ENCODE measurements at places on chromosomes 4 and X. TPM values are rescaled to one million over a fixed set of nuclear protein-coding genes. Genes with fewer than 3 reads are reported as not detected.

DNA sequence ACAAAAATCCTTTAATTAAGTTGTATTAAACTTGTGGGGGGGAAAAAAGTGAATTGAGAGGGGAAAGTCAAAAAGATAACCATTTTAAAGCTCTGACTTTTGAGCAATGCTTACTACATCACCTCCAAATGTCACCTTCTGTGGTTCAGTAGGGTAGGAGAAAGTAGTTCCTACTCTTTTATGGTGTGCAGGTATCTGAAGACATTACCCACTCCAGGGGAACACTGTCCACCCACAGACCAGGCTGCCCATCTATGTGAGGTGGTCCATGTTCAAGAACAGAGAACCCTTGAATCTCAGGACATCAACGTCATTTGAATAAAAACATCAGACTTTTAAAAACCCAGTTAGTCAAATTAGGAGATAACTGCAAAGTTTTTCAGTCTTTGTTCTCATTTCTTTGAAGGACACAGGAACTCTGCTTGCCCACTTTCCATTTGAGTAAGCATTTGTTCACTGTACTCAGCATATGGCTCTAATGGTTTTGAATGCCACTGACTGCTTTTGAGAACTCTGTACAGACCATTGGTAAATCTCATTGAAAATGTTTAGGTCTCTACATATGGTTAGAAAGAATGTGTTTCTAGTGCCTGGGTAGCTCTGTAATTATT is 18.4 kb downstream of the NMU start:
- H3K36me3 ChIP-seq: no peaks in the 10 kb centered on the region
- no peak overlapping the region for H3K27ac ChIP-seq
- peaks cover 8% of the 10 kb centered on the region for H3K27me3 ChIP-seq
- no peak for DNase-seq

- H3K27me3 ChIP-seq: no peaks in the 10 kb centered on the region
- no peak overlapping the region for H3K27ac ChIP-seq
- no peak overlapping the region for H3K4me3 ChIP-seq
- DNase-seq: no peak
Observed at GRCh38 chrX:50386520-50386919, 84.1 kb downstream of the DGKK start.

The ELK1 gene
- total RNA-seq: 57.4 TPM

The ASMT gene
- 1.2 TPM for total RNA-seq

- peak overlapping the region; percentile 78 for H3K27ac ChIP-seq
- peak; percentile 49 for DNase-seq
- H3K27me3 ChIP-seq: peaks cover 4% of the 10 kb centered on the region
- no peaks in the 10 kb centered on the region for H3K36me3 ChIP-seq
- H3K4me1 ChIP-seq: peaks cover 20% of the 10 kb centered on the region
- H3K4me3 ChIP-seq: no peak overlapping the region
Observed at GRCh38 chr4:144174401-144175067, 34.0 kb upstream of the GYPA start.

The SMIM43 gene
- total RNA-seq: not detected

The SMARCA1 gene
- total RNA-seq: not detected

DNA sequence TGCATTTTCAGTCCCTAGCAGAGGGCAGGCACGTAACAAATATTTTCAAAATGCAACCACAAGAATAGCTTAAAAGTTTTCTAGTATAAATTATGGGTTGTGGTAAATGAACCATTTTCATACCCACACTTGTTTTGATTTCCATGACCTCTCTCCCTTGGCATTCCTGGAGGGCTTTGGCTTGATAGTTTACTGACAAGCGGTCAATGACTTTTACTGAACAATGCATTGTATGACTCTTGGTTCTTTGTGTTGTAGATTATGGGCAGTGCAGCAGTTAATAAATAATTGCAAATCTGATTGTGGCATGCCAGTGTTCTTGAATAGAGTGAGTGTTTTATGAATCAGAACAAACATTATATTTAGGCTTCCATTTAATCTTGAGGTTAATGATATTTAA is 285.2 kb upstream of the ARX start:
- H3K27me3 ChIP-seq: no peaks in the 10 kb centered on the region
- H3K27ac ChIP-seq: no peak overlapping the region
- no peak for DNase-seq
- no peaks in the 10 kb centered on the region for H3K4me1 ChIP-seq
- H3K36me3 ChIP-seq: no peaks in the 10 kb centered on the region

- H3K4me1 ChIP-seq: no peaks in the 10 kb centered on the region
- H3K27me3 ChIP-seq: no peaks in the 10 kb centered on the region
- no peak overlapping the region for H3K4me3 ChIP-seq
- no peak for DNase-seq
Observed at GRCh38 chrX:97806238-97806637, 922.5 kb downstream of the RPA4 start.

DNA sequence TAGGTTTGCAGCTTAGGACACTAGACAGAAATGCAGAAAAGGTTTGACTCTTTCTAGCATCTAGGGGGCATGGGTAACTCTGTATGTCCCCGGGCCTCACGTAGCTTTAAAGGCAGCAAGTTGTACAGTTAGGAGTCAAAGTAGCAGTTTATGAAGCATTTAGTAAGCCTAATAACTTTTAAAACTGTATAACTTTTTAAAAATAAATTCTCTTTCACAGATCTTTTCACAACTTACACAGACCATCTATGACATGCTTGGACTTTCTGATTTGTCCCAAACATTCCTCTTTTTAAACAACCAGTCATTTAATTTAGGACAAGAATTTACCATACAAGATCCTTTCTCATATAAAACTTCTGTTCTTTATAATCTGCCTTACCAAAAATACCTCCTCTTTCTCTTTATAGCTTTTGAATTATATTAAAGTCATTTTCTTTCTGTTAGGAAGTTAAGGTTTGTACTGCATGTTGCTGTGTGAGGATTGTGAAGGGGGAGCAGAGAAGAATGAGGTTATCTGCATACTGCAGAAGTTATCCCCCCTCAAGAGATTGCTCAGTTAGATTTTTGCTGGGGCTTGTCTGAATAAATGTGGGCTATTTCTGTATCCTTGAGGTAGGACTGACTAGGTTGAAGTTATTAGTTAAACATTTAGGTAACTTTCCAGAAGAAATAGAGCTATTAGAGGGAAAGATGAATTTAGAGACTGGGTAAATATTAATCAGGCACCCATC is 94.3 kb downstream of the CPE start:
- no peak for DNase-seq
- no peak overlapping the region for H3K27ac ChIP-seq
- peaks cover 3% of the 10 kb centered on the region for H3K27me3 ChIP-seq
- H3K4me3 ChIP-seq: no peak overlapping the region
- H3K4me1 ChIP-seq: no peaks in the 10 kb centered on the region

The CCNA2 gene
- 125 TPM for total RNA-seq

The ZDHHC15 gene
- total RNA-seq: not detected

DNA sequence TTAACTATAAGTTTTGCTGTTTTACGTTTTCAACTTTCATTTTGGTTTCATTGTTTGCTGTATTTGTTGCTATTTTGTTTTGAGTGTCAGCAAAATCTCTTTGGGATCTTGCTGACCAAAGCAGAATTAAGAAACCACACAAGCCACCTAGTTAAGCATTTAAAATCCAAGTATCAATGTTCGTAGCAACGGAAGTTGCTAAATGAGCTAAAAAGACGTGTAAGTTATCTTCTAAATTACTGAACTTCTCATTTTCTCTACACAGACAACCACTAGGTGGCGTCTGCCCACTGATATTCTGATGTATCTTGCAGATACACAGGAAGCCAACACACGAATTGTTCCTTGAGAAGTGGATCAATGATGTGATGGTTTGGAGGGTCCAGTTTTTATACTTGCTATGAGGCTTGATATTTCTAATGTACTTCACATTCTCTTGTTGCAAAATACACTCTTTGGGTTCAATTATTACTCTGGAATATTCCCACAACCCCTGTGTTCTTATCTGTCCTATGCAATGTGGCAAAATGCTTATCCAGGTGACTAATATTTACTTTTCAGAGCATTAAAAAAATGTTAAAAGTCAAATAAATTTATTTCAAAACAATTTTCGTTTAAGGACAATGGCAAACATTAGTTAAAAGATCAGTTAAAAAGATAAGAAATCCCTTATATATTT is 250.5 kb downstream of the TECRL start:
- H3K27ac ChIP-seq: no peak overlapping the region
- DNase-seq: peak; percentile 63
- H3K36me3 ChIP-seq: no peaks in the 10 kb centered on the region
- peaks cover 2% of the 10 kb centered on the region for H3K4me1 ChIP-seq
- no peak overlapping the region for H3K4me3 ChIP-seq

The GALNT7 gene
- 17.8 TPM for total RNA-seq

DNA sequence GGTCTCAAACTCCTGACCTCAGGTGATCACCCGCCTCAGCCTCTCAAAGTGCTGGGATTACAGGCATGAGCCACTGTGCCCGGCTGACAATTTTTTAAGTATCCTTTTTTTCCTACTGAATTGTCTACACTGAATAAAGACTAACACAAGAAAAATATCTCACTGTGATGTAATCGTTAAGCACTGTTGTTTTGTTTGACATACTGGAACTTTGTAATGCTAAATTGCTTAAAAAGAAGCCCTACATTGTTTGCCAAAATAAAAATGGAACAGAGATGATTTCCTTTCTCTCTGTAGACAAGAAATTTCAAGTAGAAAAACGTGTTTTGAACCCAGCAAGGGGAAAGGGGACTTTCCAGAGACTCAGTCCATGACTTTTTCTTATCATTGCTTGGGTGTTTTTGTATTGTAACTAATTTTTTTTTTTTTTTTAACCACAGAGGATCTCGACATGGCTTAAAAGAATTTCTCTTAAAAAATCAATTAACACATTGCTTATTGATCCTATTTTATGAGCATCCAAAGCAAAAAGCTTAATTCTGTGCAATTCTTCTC is 74.9 kb downstream of the TMEM156 start:
- no peak overlapping the region for H3K4me3 ChIP-seq
- H3K27ac ChIP-seq: no peak overlapping the region
- H3K36me3 ChIP-seq: peaks cover 15% of the 10 kb centered on the region

GRCh38 chrX:20212486-20213089 is 54.1 kb downstream of the RPS6KA3 start:
- no peak for DNase-seq
- peak overlapping the region; percentile 32 for H3K27ac ChIP-seq
- no peak overlapping the region for H3K4me3 ChIP-seq

DNA sequence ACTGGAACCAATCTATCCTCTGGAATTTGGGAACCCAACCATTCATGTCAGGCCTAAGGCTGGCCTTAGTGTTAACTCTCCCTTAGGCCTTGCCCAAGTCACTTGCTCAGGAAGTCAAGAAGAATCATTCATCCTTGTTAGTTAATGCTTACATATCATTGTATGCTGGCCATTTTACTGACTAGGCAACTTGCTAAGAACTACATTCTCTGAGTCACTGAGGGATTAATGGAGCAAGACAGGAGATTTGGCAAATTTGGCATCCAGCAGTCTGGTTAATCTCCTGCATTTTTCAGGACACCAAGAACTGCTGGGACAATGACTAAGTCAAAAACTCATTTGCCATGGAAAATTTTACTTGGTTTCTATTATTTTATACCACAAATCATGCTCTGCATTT is 115.8 kb upstream of the DDIT4L start:
- H3K27ac ChIP-seq: no peak overlapping the region
- H3K4me3 ChIP-seq: no peak overlapping the region
- no peaks in the 10 kb centered on the region for H3K27me3 ChIP-seq
- DNase-seq: no peak

DNA sequence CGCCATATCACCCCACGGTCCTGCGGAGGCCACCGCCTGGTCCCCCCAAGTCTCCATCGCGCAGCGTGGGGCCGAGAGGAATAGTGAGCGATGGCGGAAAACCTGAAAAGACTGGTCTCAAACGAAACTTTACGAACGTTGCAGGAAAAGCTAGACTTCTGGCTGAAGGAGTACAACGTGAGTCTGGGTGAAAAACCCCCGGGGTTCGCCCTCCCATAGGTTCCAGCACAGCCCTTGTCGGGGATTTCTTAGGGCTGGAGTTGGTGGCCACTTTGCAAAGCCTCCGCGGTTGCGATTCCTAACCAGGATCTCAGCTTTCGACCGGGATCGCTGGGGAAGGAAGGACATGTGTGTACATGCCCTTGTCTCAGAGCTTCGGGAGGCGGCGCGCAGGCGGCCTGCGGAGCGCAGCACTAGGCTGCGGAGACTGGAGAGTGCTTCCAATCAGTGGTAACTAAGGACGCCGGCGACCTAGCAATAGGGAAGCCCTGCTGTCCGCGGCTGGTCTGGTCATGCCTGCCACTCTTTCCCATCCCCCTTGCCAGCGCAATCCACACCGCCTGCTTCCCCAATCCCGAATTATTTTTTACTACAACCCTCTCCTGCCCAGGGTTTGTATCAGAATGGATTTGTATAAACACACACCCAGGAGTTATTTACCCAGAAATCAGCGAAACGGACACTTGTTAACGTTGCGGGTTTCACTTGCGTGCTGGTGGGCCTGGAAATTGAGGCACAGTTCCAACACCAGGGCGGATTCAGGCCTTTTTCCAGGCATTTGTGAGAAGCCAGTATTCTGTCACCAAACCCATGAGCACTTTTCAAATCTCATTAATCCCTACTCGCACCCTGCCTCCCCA is 741 bp downstream of the SPATA18 start:
- peaks cover 15% of the 10 kb centered on the region for H3K4me1 ChIP-seq
- H3K36me3 ChIP-seq: no peaks in the 10 kb centered on the region
- no peak overlapping the region for H3K27ac ChIP-seq
- peak overlapping the region; percentile 61 for H3K4me3 ChIP-seq

DNA sequence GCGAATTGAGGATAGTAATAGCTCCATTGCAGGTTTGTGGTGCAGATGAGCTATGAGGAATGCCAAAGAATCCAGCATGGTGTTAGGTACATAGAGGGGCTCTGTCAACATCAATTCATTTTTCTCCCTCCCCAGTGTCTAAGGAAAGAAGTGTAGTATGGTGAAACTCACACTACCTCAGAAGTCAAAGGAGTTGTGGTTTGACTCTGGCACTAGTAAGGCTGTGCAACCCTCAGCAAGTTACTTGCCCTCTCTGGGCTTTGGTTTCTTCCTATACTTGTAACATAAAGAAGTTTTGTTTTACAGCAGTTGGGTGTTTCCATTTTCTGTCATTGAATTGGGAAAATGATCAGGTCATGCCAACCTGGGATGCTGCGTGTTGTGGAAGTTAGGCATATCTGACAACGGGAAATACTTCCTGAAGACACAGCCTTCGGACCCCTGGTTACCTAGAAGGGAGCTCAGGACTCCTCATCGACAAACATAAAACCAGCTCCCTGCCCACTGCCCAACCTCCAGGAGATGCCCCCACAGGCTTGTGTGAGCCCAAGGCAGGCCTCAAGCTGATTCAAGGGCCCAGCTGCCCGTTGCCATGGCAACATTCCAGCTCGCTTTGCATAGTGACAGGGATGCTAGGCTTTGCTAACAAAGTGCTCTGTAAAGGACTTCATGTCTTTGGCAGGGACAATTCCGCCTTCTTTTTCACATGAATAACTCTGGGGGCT is 71.4 kb downstream of the RTL5 start:
- H3K4me1 ChIP-seq: peaks cover 10% of the 10 kb centered on the region
- H3K27ac ChIP-seq: no peak overlapping the region
- H3K27me3 ChIP-seq: peaks cover 22% of the 10 kb centered on the region
- no peak for DNase-seq

The FGF5 gene
- not detected for total RNA-seq

The PPEF2 gene
- total RNA-seq: not detected

The HPSE gene
- total RNA-seq: 19.6 TPM

- H3K27ac ChIP-seq: no peak overlapping the region
- H3K27me3 ChIP-seq: no peaks in the 10 kb centered on the region
- no peak overlapping the region for H3K4me3 ChIP-seq
- no peaks in the 10 kb centered on the region for H3K36me3 ChIP-seq
- no peak for DNase-seq
Observed at GRCh38 chrX:39550795-39551361, 546.9 kb downstream of the BCOR start.

The ADAM29 gene
- total RNA-seq: not detected
